Fibroblast of skin of left biceps (primary cell): ENCODE measurements at places on chromosomes 3 and 15.

DNA sequence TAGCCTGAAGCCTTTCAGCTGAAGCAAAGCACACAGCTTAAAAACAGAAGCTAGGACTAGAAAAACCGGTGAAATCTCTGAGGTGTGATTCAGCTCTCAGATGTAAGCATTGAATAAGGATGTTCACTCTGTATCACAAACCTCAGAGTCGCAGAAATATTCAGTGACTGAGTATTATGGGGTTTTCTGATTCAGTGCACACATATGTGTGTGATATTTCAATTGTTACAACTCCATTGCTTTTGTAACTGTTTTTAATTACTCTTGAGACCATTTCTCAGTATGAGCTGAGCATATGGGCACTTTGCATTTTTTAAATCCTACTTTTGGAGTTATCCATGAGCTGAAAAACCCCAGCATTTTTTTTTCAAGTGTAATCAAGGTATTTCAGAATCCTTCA, 868.8 kb downstream of the NTRK3 start:
- DNase-seq = peak; percentile 76

DNA sequence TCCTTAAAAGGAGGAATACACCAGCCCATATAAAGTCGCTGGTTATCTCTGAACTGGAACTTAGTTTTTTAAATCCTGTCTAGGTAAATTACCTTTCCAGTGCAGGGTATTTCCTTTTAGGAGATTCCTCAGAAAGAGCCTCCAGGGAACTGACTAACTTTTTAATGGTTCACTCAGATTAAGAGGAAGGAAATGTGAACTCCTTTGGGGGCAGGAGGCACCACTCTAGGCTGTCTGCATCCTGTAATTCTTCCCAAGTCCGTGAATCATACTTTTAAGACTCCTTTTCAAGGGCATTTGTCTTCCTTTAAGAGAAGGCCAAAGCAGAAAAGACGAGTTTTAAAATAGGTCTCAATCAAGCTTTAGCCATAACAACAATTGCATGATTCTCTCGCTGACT, 871.2 kb upstream of the NR2F2 start:
- no peak for DNase-seq

DNA sequence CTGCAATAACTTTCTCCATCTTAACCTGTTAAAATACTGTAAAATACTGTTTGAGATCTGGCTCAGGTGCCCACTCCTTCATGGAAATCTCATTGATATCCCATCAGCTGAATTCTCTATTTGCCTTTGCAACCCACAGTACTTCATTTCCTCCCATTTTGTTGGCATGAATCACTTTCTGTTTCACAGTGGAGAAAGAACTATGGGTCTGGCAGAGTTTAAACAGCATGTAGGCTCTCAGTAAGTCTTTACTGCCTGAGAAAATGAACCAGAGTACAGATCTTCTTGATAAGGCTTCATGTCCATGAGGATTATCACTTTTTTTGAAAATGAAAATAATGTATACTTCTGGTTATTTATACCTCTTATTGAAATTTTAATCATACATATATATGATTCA, 245.9 kb downstream of the NAALADL2 start:
- DNase-seq = no peak

- DNase-seq = no peak
Observed at GRCh38 chr15:61449186-61449702, 220.1 kb upstream of the RORA start.

GRCh38 chr3:187212705-187213104, 15.4 kb downstream of the RTP1 start:
- DNase-seq = no peak

GRCh38 chr3:2246873-2247648, 148.4 kb downstream of the CNTN4 start:
- no peak for DNase-seq

DNA sequence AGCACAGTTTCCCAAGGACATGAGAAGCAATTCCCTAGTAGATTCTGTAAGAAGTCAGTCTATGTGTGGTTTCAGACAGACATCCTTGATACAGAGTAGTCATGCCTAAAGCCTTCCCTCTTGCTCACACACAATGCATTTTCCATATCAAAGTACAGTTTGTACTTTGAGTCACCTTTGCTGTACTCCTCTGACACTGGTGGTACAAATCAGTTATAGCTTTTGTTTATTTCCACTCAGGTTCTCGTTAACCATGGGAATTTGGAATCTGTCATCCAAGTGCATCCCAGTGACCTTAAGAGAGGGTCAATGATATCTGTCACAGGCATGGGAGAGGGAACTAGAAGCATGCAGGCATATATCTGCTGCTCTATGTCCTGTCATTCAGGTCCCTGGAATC, 3.6 kb upstream of the GNB4 start:
- DNase-seq = no peak

GRCh38 chr3:38843898-38844297, 27.9 kb upstream of the SCN10A start:
- DNase-seq = peak; percentile 20

DNA sequence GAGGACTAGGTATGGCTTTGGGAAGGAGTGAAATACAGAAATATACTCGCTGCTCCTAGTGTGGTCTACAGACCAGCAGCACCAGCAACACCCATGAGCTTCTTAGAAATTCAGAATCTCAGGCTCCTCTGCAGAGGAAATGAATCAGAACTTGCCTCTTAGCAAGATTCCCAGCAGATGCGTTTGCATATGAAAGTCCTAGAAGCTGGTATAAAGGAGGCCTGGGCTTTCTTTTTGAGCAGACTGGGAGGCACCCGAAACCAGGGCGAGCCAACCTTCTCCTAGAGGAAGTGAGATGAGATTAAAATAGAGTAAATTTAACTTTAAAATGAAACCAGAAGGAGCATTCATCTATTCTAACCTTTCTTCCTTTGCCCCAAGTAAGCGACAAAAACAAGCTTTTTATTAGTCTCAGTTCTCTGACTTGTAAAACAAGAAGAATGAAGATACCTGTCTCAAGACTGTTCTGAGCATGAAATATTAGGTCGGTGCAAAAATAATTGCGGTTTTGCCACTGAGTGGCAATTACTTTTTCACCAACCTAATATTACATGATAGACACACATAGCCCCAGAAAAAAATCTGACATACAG, 140.0 kb downstream of the PDZRN3 start:
- no peak for DNase-seq

- no peak for DNase-seq
Observed at GRCh38 chr3:111373861-111374260, 168.1 kb upstream of the CD96 start.

DNA sequence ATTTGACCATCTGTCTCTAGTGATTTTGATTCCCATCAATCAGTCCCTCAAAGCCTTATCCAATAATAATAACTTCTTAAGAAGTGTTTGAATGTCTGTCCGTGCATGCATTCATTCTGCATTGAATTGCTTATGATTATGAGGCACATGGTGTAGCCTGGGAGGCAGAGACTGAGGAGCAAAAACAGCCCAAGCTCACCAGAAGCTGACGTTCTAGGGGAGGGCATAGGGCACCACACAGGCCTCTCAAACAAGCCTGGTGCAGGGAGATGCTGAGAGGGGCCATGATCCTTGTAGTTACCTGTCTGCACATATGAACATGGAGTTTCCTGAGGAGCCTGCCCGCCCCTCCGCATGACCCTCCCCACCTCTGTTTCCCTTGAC, 89.2 kb upstream of the POMGNT2 start:
- DNase-seq = no peak

GRCh38 chr3:99500485-99500884, 137.9 kb upstream of the COL8A1 start:
- no peak for DNase-seq

GRCh38 chr3:42441791-42442190, 31.4 kb upstream of the LYZL4 start:
- DNase-seq = no peak

GRCh38 chr3:52469001-52469400, 13.6 kb downstream of the NISCH start:
- DNase-seq = no peak

DNA sequence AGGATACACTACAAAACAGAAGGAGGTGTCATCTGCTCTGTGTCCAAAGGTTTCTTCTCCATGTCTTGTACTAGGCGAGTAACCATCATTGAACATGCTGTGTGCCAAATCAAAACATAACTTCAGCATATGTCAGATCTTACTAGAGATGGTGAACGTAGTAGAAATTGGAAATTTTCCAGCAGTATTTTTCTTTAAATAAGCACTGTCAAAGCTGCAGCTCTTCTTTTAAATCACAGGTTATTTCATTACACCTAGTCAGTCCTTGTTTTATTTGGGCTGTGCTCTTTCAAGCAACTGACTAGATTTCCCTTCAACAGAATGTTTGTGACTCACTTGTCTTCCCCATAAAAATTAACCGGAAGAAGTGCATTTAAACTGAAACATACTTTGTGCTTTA, 46.5 kb downstream of the MSL2 start:
- DNase-seq = no peak
